ENCODE measurements at places on chromosomes 3 and 15.

- DNase-seq = no peak
Measured at GRCh38 chr15:72365844-72366243, 10.0 kb downstream of the HEXA start.

DNA sequence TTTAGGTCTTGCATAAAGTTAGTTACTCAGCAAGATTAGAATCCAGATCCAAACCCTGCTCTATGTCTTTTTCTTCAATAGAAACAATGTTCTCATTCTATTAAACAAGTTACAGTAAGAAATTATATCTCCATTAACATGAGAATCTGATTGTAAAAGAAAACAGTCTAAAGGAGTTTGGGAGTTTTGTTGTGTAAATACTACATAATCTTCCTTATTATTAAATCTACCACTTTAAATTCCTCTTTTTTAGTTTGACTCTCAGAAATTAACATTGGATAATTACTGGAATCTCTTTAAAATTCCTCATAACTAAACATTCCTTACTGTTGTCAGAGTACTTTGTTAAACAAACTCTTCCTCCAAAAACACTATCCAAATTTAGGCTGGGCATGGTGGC lies 1.7 kb upstream of the GOLIM4 start:
- DNase-seq = no peak

- DNase-seq = no peak
Measured at GRCh38 chr3:197878427-197878826, 71.6 kb upstream of the RPL35A start.

GRCh38 chr3:57383406-57383805 lies 90.9 kb upstream of the ASB14 start:
- no peak for DNase-seq

DNA sequence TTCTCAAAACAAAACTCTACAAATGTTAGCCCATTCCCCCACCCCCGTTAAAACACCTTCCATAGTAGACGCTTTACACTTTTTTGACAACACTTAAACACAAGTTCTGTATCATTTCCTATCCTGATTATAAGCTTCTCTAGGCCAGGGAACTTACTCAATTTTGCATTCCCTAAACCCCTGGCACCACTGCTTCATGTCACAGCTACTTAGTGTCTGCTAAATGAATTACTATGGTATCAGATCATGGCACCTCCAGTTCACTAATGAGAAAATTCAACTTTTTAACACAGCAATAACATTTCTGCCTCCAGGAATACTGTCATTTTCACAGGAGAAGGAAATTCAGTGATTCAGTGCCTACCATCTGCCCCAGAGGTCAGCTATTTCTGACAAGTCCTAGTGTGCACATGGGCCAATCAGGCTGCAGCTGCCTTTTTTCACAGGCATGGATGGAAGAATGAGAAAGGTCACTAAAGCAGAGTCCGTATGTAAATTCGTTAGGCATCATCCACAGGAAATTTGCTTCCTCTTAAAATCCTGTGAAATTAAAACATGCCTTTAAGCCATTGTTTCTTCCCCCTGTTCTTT lies 18.5 kb downstream of the SFMBT1 start:
- DNase-seq = no peak

- no peak for DNase-seq
Measured at GRCh38 chr3:119676020-119676419, 1.2 kb downstream of the COX17 start.

DNA sequence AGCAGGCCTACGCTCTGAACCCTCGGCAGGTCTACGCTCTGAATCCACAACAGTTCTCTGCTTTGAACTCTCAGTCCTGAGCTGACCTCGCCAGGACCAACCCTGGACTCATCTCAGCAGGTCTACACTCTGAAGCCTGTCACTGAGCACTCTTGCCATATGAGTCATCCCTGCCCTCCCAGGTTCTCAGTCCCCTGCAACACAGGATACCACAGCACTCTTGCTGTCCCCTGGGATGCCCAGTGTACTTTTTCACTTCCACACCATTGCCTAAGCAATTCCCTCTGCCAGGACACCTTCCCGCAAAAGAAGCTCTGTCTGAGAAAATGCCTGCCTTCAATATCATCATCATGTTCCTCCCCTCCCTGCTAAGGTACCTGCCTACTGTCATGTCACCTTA lies 42.0 kb downstream of the NUP210 start:
- no peak for DNase-seq

DNA sequence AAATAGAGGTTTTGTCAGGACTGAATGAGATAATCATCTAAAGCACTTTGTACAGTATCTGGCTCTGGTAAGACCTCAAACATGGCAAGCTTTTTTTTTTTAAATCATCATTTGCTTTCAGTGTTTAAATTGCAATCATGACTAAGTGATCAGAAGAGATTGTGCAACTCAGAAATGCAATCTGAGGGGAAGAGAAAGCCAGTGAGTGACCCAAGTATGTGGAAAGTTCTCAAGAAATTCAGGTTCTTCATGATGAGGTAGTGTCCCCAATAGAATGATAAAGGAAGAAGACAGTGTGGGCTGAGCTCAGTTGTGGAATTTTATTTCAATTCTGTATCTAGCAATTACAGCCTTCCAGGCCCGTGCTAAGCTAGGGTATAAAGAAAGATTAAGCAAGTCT lies 132.2 kb upstream of the TBC1D5 start:
- no peak for DNase-seq

DNA sequence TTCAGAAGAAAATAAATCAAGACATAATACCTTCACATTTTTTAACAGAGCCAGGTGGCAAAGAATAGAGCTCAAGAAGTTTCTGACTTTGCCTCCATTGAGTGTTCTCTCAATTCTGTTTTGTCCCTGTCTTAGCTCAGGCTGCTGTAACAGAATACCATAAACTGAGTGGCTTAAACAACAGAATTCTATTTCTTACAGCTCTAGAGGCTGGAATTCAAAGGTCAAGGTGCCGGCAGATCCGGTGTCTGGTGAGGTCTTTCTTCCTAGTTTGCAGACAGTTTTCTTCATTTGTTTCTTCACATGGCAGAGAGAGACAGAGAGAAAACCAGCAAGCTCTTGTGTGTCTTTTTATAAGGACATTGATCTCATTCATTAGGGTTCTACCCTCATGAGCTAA lies 25.6 kb downstream of the IQCH start:
- DNase-seq = no peak

- DNase-seq = no peak
Measured at GRCh38 chr3:138314751-138315150, 14.9 kb downstream of the NME9 start.

DNA sequence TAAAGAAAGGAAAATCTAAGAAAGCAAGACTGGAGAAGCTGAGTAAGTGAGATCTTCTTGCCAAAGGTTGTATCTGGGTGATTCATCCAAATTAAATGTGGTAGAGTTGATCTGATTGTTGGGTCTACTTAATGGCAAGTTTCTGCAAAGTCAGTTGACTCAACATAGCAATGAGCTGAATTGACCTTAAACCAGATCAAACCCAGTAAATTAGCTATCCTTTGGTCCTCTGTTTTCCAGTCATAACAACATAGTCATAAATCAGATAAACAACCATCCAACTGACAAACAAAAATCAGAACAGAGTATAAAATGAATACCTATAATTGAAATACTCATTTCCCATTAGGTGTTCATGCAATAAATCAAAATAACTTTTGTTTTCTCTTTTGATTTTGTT lies 142.6 kb upstream of the CFAP20DC start:
- no peak for DNase-seq

DNA sequence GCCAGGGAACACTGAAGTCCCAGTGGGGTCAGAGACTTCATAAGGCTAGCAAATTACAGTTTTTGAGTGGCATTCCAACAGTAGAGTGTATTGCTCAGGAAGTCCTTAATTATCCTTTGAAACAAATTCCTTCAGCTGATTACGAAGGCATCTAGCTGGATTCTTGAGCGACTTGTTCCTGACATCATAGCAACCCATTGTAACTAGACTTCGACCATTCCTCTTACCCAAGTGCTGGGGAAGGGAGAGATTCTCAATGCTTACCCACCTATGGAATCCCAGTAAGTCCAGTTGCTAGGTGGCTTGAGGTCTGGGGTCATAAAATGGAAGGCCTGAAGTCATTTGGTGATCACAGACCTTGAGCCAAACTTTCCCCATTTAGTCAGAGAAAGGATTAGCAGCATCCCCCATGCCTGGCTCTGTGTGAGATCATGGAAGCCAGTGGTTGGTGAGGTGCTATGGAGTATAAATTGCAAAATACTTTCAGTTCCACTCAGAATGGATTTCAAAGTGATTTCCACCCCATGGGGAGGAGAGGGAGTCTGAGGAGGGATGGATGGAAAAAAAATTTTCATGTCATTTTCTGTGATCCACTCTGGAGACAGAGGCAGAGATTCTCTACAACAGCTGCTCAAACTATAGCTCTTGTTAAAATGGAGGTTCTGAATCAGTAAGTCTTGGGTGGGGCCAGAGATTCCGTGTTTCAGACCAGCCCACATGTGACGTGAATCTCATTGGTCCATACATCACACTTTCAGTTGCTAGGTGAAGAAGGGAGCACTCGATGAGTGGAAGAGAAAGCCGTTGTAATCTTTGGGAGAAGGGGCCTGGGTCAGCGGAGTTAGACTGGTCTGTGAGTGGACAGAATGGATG lies 45.7 kb downstream of the CD86 start:
- DNase-seq = no peak

GRCh38 chr15:77112838-77113504 lies 42.1 kb upstream of the TSPAN3 start:
- no peak for DNase-seq

GRCh38 chr3:151371526-151371925 lies 13.0 kb downstream of the P2RY12 start:
- DNase-seq = no peak

DNA sequence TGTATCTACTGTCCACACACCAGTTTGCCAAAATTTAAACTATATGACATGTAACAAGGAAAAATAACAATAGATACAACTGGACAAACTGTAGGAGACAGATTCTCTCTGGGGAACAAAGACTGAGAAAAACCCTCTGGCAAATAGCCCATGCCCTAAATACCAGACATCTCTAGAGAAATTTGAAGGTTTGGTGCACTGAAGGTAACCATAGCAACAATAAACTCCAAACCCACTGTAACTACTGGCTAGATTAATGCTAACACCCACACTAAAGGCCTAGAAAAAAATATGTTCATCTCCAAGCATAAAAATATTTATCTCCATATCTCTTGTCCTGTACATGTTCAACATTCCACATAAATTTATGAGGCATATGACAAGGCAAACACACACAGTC lies 267.1 kb downstream of the STXBP5L start:
- DNase-seq = no peak

DNA sequence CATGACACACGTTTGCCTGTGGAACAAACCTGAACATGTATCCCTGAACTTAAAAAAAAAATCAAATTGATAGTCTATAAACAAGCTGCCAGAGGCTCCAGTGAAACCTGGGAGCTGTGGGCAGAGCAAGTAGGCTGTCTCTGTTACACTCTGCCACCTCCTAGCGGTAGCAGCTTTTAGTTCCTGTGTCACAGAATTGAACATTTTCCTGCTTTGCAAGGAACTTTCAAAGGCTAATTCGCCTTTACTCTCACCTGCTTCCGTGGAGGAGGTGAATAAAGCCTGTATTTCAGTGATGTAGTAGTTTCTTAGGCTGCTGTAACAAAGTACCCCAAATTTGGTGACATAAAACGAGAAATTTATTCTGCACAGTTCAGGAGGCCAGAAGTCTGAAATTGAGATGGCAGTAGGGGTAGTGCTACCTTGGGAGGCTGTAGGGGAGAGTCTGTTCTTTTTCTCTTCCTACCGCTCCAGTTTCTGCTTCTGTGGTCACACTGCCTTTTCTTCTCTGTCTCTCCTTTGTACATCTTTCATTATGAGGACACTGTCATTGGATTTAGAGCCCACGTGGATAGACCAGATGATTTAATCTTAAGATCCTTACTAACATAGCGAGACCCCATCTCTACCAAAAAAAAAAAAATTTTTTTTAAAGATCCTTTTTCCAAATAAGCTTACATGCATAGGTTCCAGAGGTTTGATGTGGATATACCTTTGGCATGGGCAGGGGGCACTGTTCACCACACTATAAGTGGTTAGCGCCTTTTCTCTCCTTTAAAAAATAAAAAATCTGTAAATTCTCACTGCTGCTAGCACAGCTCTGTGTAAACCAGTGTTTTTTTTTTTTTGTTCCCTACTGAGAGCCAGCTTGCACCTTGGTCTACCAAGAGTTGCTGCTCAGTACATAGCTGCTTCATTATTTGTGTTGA lies 25.3 kb downstream of the FBXO22 start:
- DNase-seq = no peak

GRCh38 chr3:48982686-48983085 lies 7.4 kb upstream of the P4HTM start:
- DNase-seq = no peak

- DNase-seq = no peak
Measured at GRCh38 chr15:49962044-49962602, 156.9 kb downstream of the ATP8B4 start.

GRCh38 chr15:63532307-63532744 lies 27.9 kb downstream of the USP3 start:
- no peak for DNase-seq

DNA sequence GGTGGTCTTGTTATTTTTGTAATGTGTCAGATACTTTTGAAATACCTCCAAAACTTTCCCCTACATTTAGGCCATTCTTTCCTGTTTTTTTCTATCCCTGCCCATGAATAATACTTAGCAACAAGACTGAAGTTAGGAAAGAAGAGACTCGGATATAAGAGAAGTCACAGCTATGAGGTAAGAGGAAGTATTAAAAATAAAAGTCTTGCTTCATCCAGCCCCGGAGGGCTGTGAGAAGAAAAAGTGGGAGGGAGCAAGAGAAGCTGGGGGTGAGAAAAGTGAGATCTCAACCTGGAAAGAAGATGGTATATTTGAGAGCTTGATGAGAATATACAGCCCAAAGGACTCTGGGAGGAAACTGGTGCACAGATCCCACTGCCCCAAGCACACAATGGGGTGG lies 213.5 kb upstream of the CDIN1 start:
- no peak for DNase-seq

- no peak for DNase-seq
Measured at GRCh38 chr3:27596334-27596841, 112.2 kb upstream of the SLC4A7 start.

DNA sequence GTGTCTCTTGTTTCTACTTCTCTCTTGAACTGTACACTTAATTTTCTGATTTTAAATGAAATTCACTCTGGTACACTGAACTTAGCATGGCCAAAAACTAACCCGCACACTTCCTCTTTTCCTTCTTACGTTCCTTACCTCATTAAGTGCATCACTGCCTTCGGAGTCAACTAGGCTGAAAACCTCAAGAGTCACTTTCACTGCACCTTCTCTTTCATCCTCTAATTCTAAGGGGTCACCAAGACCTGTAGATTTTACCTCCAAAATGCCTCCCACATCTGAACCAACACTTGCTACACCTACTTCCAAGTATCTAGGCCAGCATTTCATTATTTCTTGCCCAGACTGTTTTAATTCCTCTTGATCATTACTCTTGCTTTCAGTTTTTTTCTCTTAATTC lies 6.6 kb downstream of the CBLB start:
- DNase-seq = no peak

Measured in substantia nigra (tissue), 51 donors.